Peyer's patch (tissue), 4 donors: ENCODE measurements at places on chromosomes 2 and 18.

GRCh38 chr2:10845640-10846039, 33.1 kb upstream of the PDIA6 start:
- DNase-seq = no peak

DNA sequence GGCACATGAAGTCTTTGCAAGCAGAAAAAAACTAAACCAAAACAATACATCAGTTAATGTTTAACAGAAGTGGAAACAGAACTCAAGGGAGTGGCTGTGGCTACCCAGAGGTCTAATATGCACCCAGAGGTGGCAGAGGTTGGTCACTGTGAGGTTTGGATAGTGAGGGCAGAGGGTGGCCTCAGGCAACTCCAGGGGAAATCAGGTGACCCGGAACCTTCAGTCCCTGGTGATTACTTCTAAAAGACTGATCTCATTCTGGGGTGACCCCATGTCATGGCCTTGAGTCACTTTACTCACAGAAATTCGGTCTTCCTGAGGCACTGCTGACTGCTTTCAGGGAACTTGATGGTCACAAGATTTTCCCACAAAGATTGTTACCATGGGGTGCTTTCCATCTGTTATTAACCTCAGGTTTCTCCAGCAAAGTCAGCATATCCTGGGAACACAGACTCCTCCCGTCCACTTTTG, 99.4 kb downstream of the TMEM17 start:
- DNase-seq = no peak

GRCh38 chr2:7886666-7887065, 795.2 kb upstream of the ID2 start:
- no peak for DNase-seq

GRCh38 chr2:22450831-22451230, 934.1 kb upstream of the KLHL29 start:
- DNase-seq = no peak

- no peak for DNase-seq
These were observed 16.7 kb upstream of the BZW1 start for GRCh38 chr2:200795028-200795440.

DNA sequence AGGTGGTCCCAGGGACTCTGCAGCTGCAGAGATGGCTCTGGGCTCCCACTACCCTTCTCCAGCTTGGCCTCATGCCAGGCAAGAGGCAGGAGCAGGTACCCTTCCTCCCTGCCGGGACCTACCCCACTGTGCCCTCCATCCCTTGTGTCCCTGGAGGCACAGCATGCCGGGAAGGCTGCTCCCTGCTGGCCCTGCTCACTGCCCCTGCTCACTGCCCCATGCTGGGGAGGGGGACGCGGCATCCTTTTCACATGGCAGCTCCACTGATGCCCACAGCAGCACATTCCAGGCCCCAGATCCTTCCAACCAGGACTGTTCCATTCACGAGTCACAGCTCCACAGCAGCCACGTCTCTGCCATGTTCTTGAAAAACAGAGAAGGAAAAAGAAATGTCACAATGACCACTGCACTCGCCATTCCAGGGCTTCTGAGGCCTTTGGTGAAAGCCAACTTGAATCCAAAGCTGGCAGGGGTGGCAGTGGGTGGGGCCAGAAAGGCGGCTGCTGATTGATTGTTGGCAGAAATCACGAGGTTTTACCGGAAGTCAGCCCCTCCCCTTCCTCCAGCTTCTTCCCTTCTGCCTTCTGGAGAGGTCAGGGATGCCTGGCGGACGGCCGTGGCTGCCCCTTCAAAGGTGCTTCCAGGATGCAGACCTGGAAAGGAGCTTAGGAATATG, 268.0 kb downstream of the CYP26B1 start:
- DNase-seq = peak; percentile 37

GRCh38 chr2:55809875-55810621, 113.5 kb downstream of the EFEMP1 start:
- no peak for DNase-seq

DNA sequence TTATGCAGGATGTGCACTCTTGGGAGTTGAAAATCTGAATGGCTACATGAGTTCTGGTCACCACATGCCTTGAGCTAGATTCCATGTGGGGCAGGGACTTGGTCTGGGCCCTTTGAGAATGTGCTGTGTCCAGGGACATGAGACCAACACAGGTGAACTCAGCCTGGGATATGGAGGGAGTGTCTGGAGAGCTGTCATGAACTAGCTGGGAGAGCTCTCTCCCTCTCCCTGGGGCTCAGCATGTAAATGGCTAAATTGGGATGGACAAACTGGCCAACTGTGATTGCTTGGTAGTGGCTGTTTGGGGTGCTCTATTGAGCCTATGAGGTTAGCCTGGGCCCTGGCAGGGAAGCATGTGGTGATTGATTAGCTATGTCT, 105.1 kb upstream of the HS6ST1 start:
- DNase-seq = peak; percentile 2

GRCh38 chr2:129135017-129135416, 816.3 kb upstream of the HS6ST1 start:
- no peak for DNase-seq

- no peak for DNase-seq
These were observed 136.1 kb downstream of the SH3BP4 start for GRCh38 chr2:235087832-235088495.

GRCh38 chr2:239035361-239035814, 187.5 kb downstream of the TWIST2 start:
- DNase-seq = peak; percentile 45

GRCh38 chr2:179170901-179171300, 93.7 kb downstream of the SESTD1 start:
- DNase-seq = no peak

DNA sequence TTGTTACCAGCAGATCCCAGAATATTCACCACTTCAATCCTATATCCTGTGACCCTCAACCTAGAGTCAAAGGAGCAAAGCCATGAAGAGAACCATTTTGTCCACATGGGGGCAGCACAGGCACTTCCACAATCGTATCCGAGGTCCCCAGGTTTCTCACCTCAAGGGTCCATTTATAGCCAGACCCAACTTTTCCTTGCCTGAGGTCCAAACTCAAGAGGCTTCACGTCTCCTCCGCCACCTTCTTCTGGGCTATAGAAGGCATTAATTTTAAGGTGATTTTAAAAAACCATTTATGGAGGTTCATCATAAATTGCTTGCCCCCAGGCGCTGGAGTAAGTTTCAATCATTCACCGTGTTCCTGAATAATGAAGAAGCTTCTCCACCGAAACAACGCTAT, 111.6 kb upstream of the NABP1 start:
- DNase-seq = peak; percentile 87

GRCh38 chr2:24509425-24509824, 18.4 kb downstream of the NCOA1 start:
- no peak for DNase-seq

DNA sequence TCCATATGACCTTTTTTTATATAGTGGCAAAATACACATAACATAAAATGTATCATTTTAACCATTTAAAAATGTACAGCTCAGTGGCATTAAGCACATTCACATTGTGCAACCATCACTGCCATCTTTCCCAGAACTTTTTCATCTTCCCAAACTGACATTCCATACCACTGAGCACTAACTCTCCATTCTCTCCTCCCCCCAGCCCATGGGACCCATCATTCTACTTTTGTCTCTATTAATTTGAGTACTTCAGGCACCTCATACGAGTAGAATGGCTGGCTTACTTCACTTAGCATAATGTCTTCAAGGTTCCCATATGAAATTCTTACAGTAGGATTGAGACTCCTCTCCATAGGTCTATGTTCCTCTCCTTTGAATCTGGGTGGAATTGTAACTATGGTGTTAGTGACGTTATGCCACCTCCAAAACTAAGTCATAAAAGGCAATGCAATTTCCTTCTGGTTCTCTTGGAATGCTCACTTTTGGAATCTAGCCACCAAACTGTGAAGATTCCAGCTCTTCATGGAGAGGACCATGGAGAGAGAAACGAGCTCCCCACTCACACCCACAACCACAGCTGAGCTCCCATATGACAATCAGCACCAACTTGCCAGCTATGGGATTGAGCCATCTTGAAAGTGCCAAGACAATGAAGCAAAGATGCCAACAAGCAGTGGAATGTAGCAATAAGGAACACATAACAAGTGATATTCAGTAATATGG, 9.8 kb upstream of the DNAJC27 start:
- no peak for DNase-seq
